ENCODE measurements at places on chromosomes 6 and 20. TPM values are rescaled to one million over a fixed set of nuclear protein-coding genes. Genes with fewer than 3 reads are reported as not detected.

The TAP1 gene
- total RNA-seq = 11.9 TPM

The DCBLD1 gene
- total RNA-seq = 6.3 TPM

The RAMACL gene
- 0.52 TPM for total RNA-seq

The SYS1 gene
- total RNA-seq = 31.7 TPM

- DNase-seq = no peak
- H3K4me3 ChIP-seq = no peak overlapping the region
- H3K36me3 ChIP-seq = no peaks in the 10 kb centered on the region
- H3K4me1 ChIP-seq = no peaks in the 10 kb centered on the region
Measured at GRCh38 chr6:126300126-126300525, 39.8 kb upstream of the CENPW start.

GRCh38 chr20:41176711-41177552 is 39.6 kb downstream of the PLCG1 start:
- H3K27ac ChIP-seq = peak overlapping the region; percentile 83
- no peaks in the 10 kb centered on the region for H3K27me3 ChIP-seq
- H3K4me1 ChIP-seq = no peaks in the 10 kb centered on the region
- H3K36me3 ChIP-seq = peaks cover 17% of the 10 kb centered on the region
- DNase-seq = peak; percentile 55

DNA sequence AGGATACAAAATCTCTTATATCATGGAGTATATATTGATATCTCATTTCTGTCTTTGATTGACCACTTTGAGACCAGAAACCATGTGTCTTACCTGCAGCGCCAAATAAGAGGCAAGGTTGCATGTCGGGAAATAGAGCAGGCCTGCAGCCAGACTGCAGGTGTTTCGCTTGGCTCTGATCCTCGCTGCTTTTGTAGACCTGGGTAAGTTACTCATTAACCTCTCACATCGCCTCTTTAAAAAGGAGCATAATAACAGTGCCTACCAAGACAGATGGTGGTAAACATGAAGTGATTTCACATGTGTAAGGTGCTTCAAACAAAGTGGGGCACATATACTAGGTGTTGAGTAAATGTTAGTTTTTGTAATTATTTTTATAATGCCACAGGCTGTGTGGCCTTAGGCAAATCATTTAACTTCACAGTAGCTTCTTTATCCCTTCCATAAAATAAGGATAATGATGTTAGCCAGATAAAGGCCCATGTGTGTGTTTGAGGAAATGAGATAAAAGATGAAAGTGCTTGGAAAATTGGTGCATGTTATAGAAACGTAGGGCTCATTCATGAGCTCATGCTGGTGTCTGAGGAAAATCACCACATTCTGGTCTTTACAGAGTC is 248.8 kb upstream of the MAP3K7 start:
- no peak for DNase-seq
- no peak overlapping the region for H3K4me3 ChIP-seq
- H3K27ac ChIP-seq = no peak overlapping the region
- no peaks in the 10 kb centered on the region for H3K27me3 ChIP-seq

- no peaks in the 10 kb centered on the region for H3K27me3 ChIP-seq
- H3K4me3 ChIP-seq = no peak overlapping the region
- peak overlapping the region; percentile 49 for H3K27ac ChIP-seq
Measured at GRCh38 chr6:22471746-22472145, 97.6 kb upstream of the HDGFL1 start.

GRCh38 chr6:42010185-42010891 is 40.0 kb upstream of the TAF8 start:
- no peaks in the 10 kb centered on the region for H3K4me1 ChIP-seq
- no peaks in the 10 kb centered on the region for H3K36me3 ChIP-seq
- no peaks in the 10 kb centered on the region for H3K27me3 ChIP-seq
- no peak overlapping the region for H3K27ac ChIP-seq

GRCh38 chr6:148761527-148762011 is 14.7 kb downstream of the UST start:
- H3K27me3 ChIP-seq = no peaks in the 10 kb centered on the region
- H3K4me3 ChIP-seq = no peak overlapping the region
- no peak overlapping the region for H3K27ac ChIP-seq

DNA sequence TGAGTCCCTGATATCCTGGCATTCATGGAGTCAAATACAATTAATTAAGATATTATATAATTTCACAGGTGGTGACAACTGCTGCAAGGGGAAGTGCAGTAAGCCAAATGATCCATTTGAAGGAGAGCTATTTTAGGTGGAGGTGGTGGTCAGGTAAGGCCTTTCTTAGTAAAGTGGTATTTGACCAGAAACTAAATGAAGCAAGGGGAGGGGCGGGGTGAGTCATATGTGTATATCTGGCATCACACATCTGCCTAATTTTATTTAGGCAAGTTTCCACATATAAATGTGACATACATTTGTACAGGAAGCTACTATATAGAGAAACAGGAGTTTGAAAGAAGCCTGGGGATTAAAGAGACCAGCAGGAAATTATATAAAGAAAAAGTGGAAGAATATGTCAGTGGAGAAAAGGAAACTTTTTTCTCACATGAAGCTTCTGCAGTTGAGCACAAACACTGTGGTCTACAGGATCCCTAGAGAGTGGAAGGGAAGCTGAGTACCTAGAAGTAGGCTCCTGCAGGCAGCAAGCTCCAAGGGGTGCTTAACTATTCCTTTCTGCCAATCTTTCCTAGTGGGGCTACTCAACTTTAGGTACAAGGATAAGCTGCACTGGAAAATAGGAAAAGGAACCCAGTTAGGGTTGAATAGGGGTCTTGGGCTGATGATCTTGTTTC is 99.6 kb downstream of the OGFRL1 start:
- no peak overlapping the region for H3K4me3 ChIP-seq
- no peaks in the 10 kb centered on the region for H3K36me3 ChIP-seq
- no peaks in the 10 kb centered on the region for H3K4me1 ChIP-seq
- H3K27ac ChIP-seq = no peak overlapping the region

GRCh38 chr6:654136-654535 is 2.8 kb downstream of the HUS1B start:
- H3K4me3 ChIP-seq = no peak overlapping the region
- H3K27ac ChIP-seq = no peak overlapping the region
- no peaks in the 10 kb centered on the region for H3K27me3 ChIP-seq
- peaks cover 5% of the 10 kb centered on the region for H3K36me3 ChIP-seq
- H3K4me1 ChIP-seq = peaks cover under 1% of the 10 kb centered on the region

DNA sequence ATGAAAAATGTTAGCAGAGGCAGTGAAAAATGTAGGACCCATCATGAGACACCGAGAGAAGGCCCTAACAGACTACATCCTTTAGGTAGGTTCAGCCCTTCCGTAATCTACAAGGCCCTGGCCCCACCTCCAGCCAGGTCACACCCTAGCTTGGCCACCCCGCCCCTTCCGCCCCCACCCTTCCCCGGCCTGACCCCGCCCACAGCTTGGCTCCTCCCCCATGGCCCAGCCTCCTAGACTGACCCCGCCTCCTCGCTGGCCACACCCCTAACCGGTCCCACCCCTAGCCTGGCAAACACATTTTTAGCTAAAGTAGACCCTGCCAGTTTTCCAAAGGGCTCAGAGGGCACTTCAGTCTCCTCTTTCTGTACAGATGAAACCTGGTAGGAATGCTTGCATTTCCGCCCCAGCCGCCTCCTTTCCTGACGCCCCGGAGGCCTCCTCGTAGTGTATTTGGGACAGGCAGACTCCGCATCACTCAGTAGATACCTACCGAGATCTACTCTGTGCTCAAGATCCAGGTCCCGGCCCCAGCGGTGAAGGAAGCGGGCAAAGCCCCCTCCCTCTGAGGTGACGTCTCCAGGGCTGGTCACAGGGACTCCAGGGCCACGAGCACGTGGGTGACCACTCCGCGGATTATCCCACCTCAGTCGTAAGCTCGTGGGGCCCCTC is 443.5 kb downstream of the PREX1 start:
- no peaks in the 10 kb centered on the region for H3K27me3 ChIP-seq
- H3K4me3 ChIP-seq = no peak overlapping the region
- H3K36me3 ChIP-seq = no peaks in the 10 kb centered on the region
- no peak overlapping the region for H3K27ac ChIP-seq
- no peak for DNase-seq

GRCh38 chr6:14316651-14317386 is 199.2 kb downstream of the CD83 start:
- no peak for DNase-seq
- no peaks in the 10 kb centered on the region for H3K36me3 ChIP-seq
- H3K4me3 ChIP-seq = no peak overlapping the region
- no peaks in the 10 kb centered on the region for H3K4me1 ChIP-seq
- no peak overlapping the region for H3K27ac ChIP-seq

- no peaks in the 10 kb centered on the region for H3K36me3 ChIP-seq
- H3K27me3 ChIP-seq = no peaks in the 10 kb centered on the region
- DNase-seq = no peak
- no peak overlapping the region for H3K4me3 ChIP-seq
- H3K27ac ChIP-seq = no peak overlapping the region
Measured at GRCh38 chr20:60288945-60289344, 330.7 kb downstream of the CDH26 start.

DNA sequence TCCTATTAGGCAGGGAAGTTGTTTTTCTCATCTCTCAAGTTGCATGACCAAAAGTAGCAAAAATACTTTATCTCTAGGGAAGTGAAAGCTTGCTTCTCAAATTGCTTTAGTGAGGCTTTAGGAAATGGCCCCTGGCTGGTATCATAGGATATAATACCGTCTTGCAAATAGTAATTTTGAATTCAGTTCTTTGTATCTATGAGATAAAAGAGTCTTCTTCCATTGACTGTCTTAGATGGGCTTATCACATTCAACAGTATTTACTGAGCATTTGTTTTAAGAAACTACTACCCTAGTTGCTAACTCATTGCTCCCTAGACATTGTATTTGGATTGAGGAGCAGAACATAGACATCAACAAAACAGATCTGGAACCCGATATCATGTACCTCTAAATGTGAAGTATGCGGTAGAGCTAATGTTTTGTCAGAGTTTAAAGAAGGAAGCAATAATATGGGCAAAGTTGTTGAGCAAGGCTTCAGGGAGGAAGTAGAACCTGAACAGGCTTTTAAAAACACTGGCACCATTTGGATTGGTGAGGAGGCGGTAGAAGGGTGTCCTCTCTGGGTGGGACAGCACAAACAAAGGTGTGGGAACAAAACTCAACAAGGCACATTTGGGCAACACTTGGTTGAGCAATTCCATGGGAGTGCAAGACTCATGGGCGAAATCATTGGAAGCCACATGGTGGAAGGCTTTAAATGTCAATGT is 101.5 kb downstream of the SGK1 start:
- no peak overlapping the region for H3K4me3 ChIP-seq
- no peak for DNase-seq
- H3K27me3 ChIP-seq = no peaks in the 10 kb centered on the region
- H3K36me3 ChIP-seq = no peaks in the 10 kb centered on the region
- no peak overlapping the region for H3K27ac ChIP-seq

- no peaks in the 10 kb centered on the region for H3K27me3 ChIP-seq
- H3K36me3 ChIP-seq = no peaks in the 10 kb centered on the region
- no peak for DNase-seq
Measured at GRCh38 chr6:20341564-20341963, 60.1 kb upstream of the E2F3 start.

GRCh38 chr20:21136015-21136732 is 10.3 kb downstream of the KIZ start:
- H3K27ac ChIP-seq = no peak overlapping the region
- H3K36me3 ChIP-seq = no peaks in the 10 kb centered on the region
- H3K4me3 ChIP-seq = no peak overlapping the region
- H3K27me3 ChIP-seq = no peaks in the 10 kb centered on the region
- no peak for DNase-seq

DNA sequence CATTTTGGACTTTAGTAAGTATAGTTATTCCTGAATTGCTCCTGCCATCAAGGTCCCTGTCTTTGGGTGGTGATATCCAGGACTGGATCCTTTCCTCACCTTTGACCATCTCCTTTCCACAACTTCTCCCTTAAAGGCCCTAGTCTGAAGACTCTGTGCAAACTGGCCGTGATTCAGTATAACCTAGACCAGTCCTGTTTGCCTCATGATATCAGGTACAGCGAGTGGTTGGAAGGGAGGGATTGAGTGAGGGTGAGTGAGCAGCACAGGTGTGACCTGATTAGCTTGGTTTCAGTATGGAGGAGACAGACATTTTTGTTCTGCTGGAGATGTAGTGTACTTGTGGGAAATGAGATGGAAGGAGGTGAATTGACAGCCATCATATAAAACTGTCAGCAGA is 2.3 kb upstream of the RRP36 start:
- H3K4me1 ChIP-seq = no peaks in the 10 kb centered on the region
- H3K27ac ChIP-seq = no peak overlapping the region
- no peaks in the 10 kb centered on the region for H3K27me3 ChIP-seq
- no peak overlapping the region for H3K4me3 ChIP-seq
- no peak for DNase-seq
- peaks cover 36% of the 10 kb centered on the region for H3K36me3 ChIP-seq

GRCh38 chr6:8080362-8081151 is 16.4 kb upstream of the BLOC1S5 start:
- no peak for DNase-seq
- H3K4me3 ChIP-seq = no peak overlapping the region
- no peaks in the 10 kb centered on the region for H3K36me3 ChIP-seq
- no peaks in the 10 kb centered on the region for H3K27me3 ChIP-seq
- no peak overlapping the region for H3K27ac ChIP-seq

- no peaks in the 10 kb centered on the region for H3K27me3 ChIP-seq
- H3K27ac ChIP-seq = no peak overlapping the region
- peaks cover 7% of the 10 kb centered on the region for H3K4me1 ChIP-seq
- peaks cover 4% of the 10 kb centered on the region for H3K36me3 ChIP-seq
Measured at GRCh38 chr6:17497535-17498095, 102.5 kb upstream of the FAM8A1 start.

DNA sequence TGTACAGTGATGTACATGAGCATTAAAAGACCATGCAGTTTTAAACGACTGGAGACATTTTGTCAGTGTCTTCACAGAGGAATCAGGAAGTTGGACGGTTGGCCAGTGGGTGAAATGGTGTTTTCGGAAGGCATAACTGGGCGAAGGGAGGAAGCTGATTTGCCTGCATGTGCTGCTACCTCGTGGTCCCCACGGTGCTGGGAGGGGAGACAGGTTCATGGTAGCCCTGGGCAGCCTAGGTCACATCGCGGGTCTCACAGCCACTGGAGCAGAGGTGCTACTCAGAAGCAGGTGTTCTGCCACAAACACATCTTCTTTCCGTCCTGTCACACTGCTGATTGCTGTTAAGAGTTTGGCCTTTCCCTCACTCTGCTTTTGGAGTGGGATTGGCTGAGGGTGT is 35.2 kb downstream of the HIVEP1 start:
- no peak for DNase-seq
- H3K36me3 ChIP-seq = no peaks in the 10 kb centered on the region
- H3K27ac ChIP-seq = no peak overlapping the region
- H3K4me1 ChIP-seq = no peaks in the 10 kb centered on the region
- no peak overlapping the region for H3K4me3 ChIP-seq
- H3K27me3 ChIP-seq = no peaks in the 10 kb centered on the region

DNA sequence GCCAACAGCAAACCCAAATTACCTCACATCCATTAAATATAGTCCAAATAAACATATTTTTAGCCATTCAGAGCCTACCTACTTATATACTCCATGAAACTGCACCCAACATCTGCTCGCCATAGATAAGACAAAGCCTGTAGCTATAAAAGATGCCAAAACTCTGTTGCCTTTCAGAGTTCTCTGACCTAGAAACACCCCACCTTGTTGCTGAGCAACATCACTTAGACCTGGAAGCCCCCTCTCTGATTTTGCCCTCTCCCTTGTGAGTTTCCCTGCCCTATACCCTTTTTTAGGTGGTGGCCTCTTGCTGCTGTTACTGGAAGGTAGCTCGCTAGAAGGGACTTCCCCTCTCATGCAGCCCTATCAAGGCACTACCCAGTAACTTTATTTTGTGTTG is 27.7 kb upstream of the FBXL4 start:
- no peak for DNase-seq
- no peak overlapping the region for H3K27ac ChIP-seq
- H3K4me1 ChIP-seq = no peaks in the 10 kb centered on the region
- H3K4me3 ChIP-seq = no peak overlapping the region

- H3K4me3 ChIP-seq = no peak overlapping the region
- H3K27me3 ChIP-seq = no peaks in the 10 kb centered on the region
- DNase-seq = no peak
- H3K36me3 ChIP-seq = no peaks in the 10 kb centered on the region
Measured at GRCh38 chr6:85068221-85068620, 303.8 kb upstream of the TBX18 start.

Data from right atrium auricular region (tissue), 2 donors.